ENCODE measurements at places on chromosomes 1 and 21.

GRCh38 chr1:202965422-202965821 lies 1.6 kb downstream of the CYB5R1 start:
- no peak for DNase-seq

- DNase-seq: no peak
Observed at GRCh38 chr1:3327936-3328590, 126.4 kb upstream of the ARHGEF16 start.

DNA sequence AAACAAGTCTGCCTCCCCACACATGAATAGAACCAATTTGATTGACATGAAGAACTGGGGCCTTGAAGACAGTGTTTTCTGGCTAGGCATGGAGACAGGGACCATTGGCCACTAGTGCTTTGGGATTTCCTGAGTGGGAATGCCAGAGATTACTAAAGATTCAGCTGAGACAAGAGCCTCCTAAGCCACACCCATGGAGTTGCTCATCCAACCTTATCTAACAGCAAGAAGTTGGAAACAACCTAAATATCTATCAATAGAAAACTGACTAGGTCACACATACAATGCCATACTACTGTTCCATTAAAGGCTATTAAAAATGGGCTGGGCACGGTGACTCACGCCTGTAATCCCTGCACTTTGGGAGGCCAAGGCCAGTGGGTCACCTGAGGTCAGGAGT lies 184.1 kb downstream of the ZBTB18 start:
- DNase-seq: no peak

GRCh38 chr21:35036465-35037383 lies 12.4 kb downstream of the RUNX1 start:
- no peak for DNase-seq

- no peak for DNase-seq
Observed at GRCh38 chr1:6271006-6271405, 10.1 kb upstream of the GPR153 start.

DNA sequence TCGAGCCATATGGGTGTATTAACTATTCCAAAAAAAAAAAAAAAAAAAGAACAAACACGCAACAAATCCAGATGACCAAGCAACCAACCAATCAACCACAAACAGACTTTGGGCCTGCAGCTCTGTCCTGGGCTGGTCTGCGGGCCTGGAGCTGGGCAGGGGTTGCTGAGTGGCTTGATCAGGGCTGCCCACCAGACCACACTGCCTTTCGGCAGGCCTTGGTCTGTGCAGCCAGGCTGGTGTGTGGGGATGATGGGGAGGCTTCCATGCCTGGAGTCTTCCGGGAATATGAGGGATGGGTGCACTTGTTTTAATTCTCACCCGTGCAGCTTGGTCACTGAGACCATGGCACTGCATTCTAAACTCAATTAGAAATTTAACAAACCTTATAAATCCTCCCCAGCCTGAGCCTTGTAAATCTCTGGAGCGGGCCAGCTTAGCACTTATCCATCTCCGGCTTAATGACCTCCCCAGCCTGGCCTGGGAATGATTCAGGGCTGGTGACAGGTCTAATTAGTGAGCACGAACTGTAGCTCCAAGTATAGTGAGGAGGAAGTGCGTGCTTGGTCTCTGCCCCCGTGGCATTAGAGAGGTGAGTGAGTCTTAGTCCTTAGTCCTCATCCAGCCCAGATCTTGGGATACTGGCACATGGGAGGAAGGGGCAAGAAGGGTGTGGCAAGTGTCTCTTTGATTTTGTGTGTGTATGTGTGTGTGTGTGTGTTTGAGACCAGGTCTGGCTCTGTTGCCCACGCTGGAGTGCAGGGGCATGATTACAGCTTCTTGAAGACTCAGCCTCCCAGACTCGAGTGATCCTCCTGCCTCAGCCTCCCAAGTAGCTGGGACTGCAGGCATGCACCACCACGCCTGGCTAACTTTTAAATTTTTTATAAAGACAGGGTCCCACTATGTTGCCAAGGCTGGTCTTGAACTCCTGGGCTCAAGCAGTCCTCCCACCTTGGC lies 74.6 kb upstream of the CSF3R start:
- no peak for DNase-seq

DNA sequence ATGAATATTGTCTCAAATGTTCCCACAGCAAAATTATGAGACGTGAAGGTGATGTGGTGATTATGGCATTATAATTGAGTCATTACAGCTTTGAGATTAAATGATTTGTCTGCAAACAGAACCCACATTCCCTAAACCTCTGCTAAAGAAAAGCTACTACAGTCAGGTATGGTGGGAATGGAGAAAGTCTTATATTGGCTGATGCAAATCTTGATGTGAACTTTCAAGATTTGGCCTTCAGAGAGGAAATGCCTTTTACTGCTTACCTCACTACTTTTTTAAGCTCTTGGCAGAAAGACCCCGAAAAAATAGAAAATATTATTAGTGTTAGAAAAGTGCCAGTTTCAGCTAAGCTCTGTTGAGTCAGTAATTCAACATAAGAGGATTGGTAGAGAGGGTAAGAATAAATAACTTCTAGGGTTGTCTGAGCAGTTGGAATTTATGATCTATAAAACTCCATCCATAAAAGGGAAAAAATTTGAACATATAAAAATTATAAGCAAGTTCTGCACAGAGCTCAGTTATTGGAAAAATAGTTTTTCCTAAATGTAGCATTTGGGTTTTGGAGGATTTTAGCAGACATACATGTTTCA lies 47.8 kb upstream of the RGS5 start:
- no peak for DNase-seq

DNA sequence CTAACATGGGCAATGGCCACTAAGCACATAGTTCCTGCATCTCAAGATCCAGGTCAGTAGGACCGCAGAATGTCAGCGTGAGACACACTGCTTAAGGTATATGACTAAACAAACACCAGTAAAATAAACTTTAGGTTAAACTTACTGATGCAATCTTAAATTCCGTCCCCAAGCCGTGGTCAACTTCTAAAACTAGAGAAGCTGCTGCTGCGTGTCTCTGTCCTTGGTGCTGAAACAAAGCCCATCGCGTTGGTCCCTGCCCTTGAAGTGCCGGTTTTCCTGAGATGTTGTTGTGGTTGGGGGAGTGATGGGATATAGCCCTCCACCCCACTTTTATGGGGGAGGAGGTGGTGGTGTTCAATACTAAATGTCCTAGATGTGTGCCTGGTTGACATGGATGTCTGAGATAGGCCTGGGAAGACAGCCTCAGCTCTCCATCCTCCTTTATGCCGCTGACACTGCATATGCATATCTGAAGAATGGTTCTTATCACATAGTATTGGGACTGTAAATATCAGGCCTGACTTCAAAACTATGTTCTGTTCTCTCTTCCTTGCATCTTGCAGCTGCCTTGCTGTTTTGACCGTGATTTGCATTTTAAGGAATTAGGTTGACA lies 72.0 kb upstream of the KCNA3 start:
- no peak for DNase-seq

- DNase-seq: peak; percentile 93
Observed at GRCh38 chr1:15949453-15950245, 26.3 kb downstream of the ZBTB17 start.

- no peak for DNase-seq
Observed at GRCh38 chr1:17207046-17207445, 2.1 kb downstream of the PADI1 start.

DNA sequence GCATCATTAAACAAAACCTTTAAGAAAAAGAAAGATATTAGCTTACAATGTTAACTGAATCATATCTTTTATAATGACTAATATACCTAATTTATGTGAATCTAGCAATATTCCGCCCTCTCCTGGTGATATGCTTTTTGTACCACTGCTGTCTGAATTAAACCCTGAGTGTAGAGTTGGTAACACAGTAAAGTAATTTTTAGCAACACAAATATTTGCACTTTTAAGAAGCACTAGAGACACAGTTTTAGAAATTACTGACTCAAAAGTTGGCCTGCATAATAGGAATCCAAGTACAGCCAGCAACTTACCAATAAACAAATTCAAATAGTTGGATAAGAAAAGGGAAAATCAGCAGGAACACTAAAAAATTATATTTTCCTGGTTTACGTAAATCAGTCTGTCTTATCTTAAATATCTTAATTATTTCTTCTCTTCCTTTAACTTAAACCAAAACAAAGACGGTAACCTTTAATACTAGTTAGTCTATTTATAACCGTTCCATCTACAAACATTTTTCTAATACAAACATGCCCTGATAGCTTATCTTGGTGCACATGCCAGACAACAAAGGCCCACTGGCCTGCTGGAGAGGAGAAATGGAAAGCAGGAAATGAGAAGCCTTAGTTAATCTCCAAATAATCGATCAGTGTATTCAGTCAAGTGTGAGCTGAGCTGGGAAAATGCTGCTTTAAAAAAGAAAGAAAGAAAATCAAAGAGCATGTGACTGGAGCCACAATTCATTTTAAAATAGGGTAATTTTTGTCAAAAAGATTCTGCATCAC lies 246.0 kb downstream of the RERE start:
- peak; percentile 14 for DNase-seq

DNA sequence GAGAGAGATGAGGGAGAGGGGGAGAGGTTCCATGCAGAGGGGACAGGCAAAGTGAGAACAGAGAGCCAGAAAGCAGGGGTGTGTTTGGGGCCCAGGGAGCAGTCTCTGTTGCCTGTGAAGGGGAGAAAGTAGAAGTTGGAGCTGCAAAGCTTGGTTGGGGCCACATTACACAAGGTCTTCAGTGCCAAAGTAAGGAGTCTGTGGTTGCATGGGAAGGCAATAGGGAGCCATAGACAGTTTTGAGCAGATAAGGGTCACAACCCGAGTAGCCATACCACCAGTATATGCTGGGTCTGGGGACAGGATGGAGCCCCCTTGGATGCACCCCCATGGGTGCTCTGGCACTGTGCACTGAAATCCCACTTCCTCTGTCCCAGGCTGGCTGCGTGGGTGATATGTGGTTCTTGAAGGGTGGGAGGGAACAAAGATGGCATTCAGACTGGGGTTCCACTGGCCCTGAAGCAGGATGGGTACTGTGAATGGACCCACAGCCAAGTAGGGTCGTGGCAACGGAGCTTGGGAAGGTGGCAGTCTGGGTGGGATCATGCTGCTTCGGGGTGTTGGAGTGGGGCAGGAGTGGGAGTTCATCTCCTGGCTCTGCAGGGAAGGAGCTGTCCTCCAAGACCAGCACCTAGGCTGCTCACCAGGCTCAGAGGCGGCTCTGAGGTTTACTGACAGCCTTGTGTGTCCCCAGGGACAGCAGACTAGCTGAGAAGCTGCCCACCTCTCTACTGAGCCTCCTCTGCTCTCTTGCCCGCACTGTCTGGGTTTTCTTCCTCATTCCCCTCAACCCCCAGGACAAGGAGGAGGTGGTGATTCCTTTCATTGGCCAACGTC lies 12.1 kb downstream of the DRAXIN start:
- DNase-seq: no peak

- DNase-seq: no peak
Observed at GRCh38 chr1:197706601-197707000, 68.7 kb downstream of the DENND1B start.

- no peak for DNase-seq
Observed at GRCh38 chr1:186905561-186905960, 76.8 kb downstream of the PLA2G4A start.

GRCh38 chr1:172638885-172639831 lies 19.7 kb upstream of the FASLG start:
- DNase-seq: peak; percentile 64

- no peak for DNase-seq
Observed at GRCh38 chr1:205015241-205015640, 27.8 kb upstream of the CNTN2 start.

DNA sequence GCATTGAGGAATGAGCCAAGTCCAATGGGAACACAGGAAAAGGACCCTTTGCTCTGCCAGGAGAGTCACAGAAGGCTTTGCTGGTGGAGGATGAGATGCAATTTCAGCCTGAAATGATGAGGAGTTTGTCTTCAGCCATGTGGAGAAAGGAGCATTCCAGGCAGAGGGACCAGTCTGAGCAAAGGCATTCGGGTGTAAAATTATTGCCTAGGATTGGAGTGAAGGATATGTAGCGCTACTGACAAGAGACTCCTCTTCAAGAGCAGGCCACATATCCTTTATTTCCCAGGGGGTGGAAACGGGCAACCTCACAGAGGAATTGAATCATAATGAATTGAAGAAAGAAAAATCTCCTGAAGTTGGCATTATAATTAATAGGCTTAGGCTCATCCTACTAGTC lies 1.1 kb upstream of the CSF1 start:
- DNase-seq: no peak

DNA sequence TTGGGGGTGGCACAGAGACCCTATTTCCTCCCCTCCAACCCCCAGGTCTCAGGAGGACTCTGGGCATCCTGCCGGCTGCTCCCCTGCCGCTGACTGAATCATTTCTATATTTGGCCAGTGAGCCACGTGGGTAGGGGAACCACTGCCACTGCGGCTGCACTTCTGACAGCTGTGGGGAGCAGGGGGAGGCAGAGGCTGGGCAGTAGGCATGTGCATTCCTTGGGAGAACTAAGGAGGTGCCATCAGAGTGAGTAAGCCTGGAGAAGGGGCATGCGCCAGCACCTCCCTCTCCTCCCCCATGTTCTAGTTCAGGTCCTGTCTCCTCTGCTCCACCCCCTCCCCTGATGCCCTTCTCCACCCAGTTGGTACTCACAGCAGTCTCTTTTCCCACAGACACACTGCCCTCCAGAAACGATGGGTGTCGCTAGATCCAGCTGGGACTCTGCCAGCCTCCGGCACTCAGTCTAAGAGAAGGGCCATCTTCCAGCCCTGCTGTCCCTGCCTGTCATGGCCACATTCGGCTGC lies 12.0 kb downstream of the PPFIA4 start:
- DNase-seq: peak; percentile 66

DNA sequence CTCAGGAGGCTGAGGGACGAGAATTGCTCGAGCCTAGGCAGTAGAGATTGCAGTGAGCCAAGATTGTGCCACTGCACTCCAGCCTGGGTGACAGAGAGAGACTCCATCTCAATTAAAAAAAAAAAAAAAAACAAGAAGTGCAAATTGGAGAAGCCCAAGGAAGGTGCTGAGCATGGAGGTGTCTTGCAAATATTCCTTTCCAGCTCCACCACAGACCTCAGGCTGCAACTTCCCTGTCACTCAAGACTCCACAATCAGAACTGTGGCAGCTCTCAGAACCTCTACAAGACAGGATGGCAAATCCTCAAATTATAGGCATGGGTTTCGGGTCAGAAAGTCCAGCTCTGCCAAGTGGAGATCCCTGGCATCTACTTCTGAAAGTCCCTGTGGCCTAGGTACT lies 104.4 kb upstream of the TIAM1 start:
- DNase-seq: no peak

- DNase-seq: no peak
Observed at GRCh38 chr1:230900984-230901383, 32.7 kb upstream of the C1orf198 start.

DNA sequence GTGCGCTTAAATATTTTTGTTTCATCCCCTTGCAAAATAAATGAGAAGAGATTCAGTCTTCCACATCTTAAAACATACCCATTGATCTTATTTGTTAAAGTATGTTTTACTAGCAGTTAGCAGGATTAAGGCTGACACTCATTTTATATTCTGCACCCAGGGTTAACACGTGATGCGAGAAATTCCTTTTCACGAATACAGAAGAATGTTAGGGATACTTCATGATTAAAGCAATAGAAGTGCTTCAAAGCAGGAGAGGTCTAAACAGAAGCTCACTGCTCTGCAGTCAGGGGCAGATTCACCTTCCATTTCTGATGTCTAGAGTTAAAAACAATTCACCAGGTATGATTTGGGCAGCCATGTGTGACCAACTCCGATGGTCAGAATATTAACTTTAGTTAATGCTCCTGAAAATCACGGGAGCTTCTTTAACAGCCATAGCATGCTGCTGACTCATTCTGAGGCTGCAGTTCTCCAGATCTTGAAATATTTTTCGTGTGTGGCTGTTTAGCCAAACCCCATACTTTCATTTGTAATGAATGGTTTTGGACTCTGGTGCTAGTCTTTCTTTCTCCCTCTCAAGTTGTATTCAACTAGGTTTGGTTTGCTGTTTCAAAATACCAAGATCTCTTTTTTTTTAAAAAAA lies 19.7 kb downstream of the BCAR3 start:
- DNase-seq: no peak
